ENCODE measurements at places on chromosomes 6 and 20.
A peak's percentile ranks its signal among the peaks of the same experiment; 100 is the strongest.

DNA sequence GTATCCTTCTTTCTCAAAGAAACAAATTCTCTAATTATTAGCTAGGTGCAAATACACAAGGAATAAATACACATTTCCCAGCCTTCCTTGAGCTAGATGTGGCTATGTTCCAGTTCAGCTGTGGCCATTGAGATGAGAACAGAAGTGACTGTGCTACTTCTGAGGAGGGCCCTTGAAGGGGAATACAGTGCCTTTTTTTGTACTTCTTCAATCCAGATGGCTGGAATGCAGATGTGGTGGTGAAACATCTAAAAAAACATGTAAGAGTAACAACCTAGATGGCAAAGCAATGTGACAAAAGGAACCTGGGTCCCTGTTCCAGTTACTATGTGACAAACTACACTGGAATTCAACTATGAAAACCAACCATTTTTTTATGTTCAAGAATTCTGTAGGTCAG lies 115.4 kb upstream of the DST start:
- peak; percentile 51 for DNase-seq

DNA sequence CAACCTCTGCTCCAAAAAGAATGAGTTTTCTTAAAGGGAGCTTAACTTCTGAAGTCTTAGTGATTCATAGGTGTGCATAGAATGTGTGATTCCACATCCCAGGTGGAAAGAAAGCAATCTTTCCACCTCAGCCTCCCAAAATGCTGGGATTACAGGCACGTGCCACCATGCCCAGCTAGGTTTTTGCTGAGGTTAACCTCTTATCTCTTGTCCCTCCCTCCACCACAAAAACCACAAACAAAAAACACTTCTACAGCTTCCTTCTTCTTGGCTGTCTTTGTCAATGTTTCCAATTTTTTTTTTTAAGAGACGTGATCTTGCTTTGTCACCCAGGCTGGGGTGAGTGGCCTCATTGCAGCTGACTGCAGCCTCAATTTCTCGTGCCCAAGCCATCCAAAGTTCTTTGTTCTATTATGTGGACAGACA lies 8.1 kb upstream of the CSE1L start:
- peak; percentile 3 for DNase-seq

DNA sequence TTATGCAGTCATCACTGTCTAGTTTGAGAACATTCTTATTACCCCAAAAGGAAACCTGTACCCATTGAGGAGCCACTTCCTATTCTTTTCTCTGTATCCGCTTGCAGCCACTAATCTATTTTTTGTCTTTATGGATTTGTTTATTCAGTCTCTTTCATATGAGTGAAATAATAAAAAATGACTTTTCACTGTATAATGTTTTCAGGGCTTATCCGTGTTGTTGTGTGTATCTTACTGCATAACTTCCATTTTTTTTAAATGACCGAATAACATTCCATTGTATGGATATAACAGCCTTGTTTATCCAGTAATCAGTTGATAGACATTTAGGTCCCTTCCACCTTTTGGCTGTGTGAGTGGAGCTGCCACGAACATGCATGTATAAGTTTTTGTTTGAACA lies 86.6 kb downstream of the ZFAND3 start:
- no peak for DNase-seq

GRCh38 chr6:126698732-126699240 lies 358.9 kb downstream of the CENPW start:
- no peak for DNase-seq

- peak; percentile 16 for DNase-seq
These were observed 100.9 kb downstream of the PREP start for GRCh38 chr6:105301756-105302616.

GRCh38 chr6:43723737-43724295 lies 36.2 kb upstream of the MRPS18A start:
- peak; percentile 68 for DNase-seq

DNA sequence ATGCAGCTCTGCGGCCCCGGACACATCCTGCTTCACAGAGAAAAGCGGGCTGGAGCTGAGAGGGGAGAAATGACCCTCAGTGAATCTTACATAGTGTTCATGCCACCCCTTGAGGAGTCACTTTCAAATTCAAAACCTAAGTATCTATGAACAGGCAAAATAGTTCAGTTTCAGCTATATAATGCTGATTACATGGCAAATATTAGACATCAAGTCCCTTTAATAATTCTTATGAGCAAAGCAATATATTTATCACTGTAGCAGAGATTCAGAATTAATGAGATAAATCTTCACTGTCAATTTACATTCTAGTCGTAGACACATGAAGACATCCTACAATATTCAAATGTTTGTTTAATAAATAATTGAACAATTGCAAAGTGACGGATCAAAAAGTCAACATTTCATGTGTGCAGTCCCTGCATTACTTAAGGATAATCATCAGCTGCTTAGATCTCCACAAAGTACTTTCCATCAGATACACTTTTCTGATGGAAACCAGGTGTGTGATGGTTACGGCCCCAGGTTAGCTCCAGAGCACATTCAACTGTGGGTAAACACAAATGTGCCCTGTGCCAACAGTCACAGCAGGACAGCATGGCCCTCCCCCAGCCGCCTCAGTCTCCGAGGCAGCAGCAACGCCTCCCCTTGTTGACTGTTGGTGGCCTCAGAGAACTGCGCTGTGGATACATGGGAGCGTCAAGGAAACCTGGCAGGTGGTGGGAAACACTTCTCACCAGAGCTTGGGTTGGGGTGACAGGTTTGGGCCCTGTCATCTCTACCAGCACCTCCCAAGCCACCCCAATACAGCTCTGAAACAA lies 787 bp upstream of the PRR18 start:
- no peak for DNase-seq

DNA sequence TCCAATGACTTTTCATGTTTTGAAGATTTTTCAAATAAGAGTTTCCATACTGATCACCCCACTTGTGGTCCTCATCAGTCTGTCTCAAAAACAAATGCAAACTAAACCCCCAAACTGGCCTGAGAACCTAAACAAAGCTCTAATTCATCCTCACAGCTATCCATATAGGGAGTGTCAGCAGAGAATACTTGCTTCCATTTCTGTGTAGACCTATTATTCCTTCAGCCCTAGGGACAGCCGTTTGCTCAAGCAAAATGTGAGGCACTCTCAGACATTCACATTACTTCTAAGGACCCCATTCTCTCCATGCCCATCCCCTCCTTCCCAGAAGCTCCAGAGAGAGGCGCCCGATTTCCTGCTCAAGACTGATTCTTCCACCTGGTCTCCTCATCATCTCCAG lies 24.6 kb downstream of the DNAAF9 start:
- no peak for DNase-seq

- no peak for DNase-seq
These were observed 23.5 kb upstream of the SIM1 start for GRCh38 chr6:100488244-100488643.

DNA sequence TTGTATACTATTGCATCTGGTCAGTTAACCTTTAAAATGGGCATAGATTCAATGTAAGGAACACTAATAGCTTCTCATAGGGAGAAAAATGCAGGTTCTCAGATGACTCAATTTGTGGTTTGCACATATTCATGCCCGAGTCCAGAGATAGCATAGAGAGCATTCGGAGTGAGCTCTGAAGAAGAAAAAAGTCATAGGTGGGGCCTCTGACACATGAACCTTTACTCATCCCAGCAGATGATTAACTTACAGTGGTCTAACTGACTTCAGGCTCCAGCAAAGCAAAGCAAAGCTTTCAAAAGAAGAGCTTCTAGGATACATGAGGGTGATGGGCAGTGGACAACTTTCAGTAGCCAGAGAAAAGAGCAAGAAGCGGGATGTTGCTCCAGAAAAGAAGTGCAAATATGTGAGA lies 55.3 kb upstream of the BTN3A2 start:
- peak; percentile 94 for DNase-seq

GRCh38 chr6:4381381-4381780 lies 246.0 kb upstream of the ECI2 start:
- DNase-seq, result peak; percentile 63
